ENCODE measurements at places on chromosomes 11 and 22. TPM values are rescaled to one million over a fixed set of nuclear protein-coding genes. Genes with fewer than 3 reads are reported as not detected.

DNA sequence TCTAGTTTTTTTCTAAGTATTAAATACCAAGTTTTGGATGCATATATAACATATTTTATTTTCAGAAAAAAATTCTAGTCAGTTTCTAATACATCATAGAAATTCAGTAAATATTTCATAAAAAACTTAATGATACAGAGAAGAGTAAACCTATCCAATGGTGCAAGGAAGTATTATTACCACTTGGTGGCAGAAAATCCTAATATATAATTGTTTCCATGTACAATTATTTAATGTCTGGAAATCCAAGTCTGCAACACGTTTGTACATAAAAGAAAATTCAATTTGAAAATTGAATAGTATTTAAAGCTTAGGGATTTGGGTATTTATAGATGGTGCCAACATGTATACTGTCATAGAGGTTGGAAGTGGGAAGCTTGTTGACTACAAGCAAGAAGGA is 127.0 kb downstream of the TRPC6 start:
- H3K36me3 ChIP-seq: no peaks in the 10 kb centered on the region
- H3K27ac ChIP-seq: no peak overlapping the region
- DNase-seq: no peak
- no peaks in the 10 kb centered on the region for H3K4me1 ChIP-seq
- no peaks in the 10 kb centered on the region for H3K27me3 ChIP-seq

- no peaks in the 10 kb centered on the region for H3K27me3 ChIP-seq
- no peak overlapping the region for H3K4me3 ChIP-seq
- H3K27ac ChIP-seq: no peak overlapping the region
- H3K36me3 ChIP-seq: no peaks in the 10 kb centered on the region
- DNase-seq: no peak
Observed at GRCh38 chr11:34570584-34570983, 50.3 kb upstream of the EHF start.

DNA sequence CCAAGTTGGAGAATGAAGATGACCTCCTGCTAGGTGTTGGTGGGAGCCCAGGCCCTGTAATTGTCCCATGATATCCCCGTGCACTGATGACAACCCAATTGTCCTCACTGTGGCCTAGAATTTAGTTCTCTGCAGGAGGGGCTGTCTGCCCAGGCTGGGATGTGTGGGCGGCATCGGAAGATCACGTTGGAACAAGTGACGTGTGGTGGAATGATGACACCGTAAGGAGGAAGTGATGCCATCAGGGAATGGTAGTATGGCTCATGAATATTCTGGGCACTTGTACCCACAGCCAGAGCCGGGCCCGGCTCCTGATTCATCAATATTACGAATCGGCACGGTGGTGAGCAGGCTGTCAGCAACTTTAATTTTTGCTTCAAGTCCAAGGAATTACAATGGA is 111.6 kb downstream of the MIAT start:
- H3K4me1 ChIP-seq: no peaks in the 10 kb centered on the region
- no peak overlapping the region for H3K27ac ChIP-seq
- no peak for DNase-seq
- H3K27me3 ChIP-seq: no peaks in the 10 kb centered on the region

Gene SAA1
- 6.8 TPM for total RNA-seq

Gene HEPHL1
- not detected for total RNA-seq

Measured in right atrium auricular region (tissue), 2 donors.